ENCODE measurements at places on chromosomes 1 and 21.

GRCh38 chr1:198165927-198166647 is 9.3 kb downstream of the NEK7 start:
- no peak for DNase-seq

GRCh38 chr21:39148975-39149374 is 34.3 kb downstream of the PSMG1 start:
- DNase-seq, result no peak

- no peak for DNase-seq
Measured at GRCh38 chr1:243256590-243256989, 749 bp downstream of the SDCCAG8 start.

GRCh38 chr21:40753756-40754155 is 93.2 kb downstream of the DSCAM start:
- DNase-seq, result no peak

GRCh38 chr1:31587720-31588423 is 11.6 kb downstream of the TINAGL1 start:
- peak; percentile 27 for DNase-seq

DNA sequence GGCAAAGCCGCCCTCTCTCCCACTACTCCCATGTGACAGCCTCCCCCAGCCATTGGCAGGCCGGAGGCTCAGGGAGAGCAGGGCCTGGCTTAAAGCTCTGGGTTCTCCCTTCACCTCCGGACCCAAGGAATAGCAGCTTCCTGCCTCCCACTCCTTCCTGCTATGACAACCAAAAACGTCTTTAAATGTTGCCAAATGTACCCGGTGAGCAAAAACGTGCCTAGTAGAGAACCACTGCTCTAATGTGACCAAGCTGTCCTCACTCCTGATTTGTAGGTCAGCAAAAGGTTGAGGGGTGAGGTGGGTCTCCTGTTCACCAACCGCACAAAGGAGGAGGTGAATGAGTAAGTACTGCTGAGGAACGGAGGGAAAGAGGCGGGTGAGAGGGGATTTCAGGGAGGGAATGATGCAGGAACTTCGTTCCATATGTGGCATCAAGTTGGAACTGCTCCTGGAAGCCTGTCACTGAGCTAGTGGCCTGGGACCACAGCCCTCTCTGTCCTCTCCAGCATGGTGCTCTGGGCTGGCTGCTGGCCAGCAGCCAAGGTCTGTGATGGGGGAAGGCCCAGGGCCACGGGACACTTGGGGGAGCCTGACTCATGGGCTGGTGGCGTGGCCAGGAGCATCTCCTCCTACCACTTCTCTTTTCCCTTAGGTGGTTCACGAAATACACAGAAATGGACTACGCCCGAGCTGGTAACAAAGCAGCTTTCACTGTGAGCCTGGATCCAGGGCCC is 5.7 kb downstream of the MRTO4 start:
- no peak for DNase-seq

DNA sequence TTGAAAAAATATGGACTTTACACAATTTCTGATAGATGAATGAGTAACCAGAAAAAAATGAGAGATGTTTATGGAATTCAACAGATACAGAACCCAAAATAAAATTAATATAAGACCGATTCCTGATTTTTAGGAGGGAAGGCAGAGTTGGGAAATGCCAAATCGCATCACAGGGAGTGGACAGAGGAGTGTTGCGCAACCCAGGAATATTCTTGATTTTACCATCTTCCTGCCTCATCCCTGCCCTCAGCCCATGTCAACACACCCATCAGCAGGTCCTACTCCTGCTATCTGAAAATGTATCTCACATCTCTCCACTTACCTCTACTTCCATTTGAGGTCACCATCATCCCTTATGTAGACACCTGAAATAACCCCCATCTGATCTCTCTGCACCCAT is 221.0 kb downstream of the DSCAM start:
- DNase-seq, result no peak

- no peak for DNase-seq
Measured at GRCh38 chr1:25105836-25106235, 126.5 kb downstream of the SYF2 start.

- no peak for DNase-seq
Measured at GRCh38 chr21:27292783-27293182, 325.9 kb upstream of the ADAMTS5 start.

DNA sequence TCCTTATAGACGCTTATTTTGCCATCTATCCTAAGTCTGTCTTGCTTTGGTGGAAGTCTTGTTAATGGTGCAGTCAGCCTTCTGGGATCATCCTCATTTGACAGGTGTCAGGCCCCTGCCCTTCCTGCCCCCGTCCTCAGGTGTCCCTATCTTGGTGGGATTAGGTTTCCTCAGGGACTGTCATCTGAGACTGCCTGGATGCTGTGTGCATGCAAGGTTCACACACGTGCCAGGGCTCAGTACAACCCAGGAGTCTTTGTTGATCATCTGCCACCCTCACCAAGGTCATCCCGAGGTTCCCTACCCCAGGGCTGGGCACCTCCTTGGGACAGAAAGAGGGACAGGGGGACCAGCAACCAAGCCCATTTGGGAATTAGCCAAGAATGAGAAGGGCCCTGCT is 18.0 kb downstream of the PADI2 start:
- no peak for DNase-seq

DNA sequence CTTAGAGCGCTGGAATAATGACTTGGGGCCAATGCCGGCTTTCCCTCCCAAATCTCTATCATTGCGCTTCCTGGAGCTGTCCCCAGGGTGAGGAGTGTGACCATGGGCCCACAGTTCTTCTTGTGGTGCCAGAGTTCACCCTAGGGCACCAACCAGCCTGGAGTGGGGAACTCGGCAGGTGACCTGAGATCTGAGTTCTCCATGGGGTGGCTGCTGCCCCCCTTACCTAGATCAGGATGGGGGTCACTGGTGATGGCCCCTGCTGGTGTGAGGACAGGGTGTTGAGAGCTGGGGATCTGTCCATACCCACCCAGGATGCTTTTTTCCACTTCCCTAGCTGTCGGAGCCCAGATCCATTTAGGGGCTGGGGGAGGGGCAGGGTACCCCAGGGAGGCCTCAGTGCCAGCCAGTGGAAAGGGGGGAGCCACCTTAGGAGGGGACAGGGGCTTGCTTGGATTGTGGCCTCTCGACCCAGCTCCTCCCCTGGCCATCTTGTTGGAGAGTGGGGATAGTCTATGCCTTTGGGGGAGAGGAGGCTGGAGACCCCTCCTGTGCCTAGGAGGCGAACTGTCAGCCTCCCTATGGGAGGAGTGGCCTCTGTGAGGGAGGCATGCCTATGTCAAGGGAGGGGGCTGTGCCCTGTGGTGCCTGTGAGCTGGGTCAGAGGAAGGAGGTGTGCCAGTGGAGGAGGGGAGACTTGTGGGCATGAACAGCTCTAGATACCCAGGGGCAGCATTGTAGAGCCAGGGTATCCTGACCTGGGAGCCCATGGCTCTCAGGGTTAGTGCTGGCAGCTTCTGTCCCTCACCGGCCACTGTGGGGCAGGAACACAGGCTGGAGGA is 1.7 kb downstream of the FOXO6 start:
- DNase-seq, result no peak

DNA sequence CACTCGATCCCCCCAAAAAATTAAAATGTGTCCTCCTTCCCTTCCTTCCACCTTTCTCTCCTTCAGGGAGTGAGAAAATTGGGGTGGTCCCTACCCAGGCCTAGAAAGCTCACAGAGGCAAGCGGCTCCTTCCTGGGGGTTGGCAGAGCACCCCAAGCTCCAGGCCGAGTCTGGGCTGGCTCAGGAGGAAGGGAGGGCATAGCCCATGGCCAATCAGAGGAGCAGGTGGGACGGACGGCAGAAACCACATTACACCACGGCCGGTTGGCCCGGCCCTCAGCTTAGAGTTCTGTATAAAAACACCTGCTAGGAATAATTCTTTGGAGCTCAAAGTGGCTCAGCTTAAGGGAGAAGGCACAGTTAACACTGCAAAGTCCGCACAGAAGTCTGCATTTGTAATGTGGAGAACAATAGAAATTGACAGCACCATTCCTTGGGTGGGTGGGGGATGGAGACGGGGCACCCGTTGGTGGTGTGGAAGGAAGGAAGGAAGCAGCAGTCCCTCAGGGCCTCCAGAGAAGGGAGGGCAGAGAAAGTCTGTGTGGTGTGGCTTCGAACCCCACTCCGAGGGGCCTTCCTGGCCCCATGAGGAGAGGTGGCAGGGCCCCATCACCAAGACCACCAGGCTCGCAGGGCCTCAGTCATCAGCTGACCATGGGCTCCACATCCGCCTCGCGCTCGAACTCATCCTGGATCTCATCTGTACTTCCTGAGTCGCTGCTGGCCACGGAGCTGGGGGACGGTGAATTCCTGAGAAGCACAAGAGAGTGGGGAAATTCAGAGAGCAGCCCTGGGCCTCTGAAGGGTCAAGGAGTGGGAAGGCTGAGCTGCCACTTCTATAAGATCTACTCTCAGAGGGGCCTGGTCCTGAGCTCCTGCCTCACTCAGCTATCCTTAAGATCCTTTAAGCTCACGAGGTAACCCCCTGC is 5.8 kb upstream of the ALDH4A1 start:
- no peak for DNase-seq

- no peak for DNase-seq
Measured at GRCh38 chr1:217078078-217078690, 355.0 kb upstream of the ESRRG start.

DNA sequence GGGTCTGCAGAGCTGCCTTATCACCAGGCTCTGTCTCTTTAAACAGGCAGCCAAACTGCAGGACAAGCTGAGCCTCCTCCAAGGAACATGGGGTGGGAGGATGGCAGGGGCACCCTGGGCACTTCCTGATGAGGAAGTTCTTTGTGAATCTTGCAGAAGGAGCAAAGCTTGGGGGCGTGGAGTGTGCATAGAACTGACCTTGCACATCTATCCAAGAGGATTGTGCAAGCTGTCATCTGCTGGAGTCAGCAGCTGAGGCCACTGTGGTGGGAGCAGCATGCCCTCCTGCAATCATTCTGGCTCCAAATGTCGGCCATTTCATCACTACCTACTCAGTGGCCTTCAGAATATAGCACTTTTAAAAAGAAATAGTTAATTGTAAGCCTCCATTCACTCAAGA is 182.2 kb downstream of the AJAP1 start:
- DNase-seq, result no peak

- no peak for DNase-seq
Measured at GRCh38 chr1:108854221-108855019, 2.5 kb downstream of the AKNAD1 start.

- no peak for DNase-seq
Measured at GRCh38 chr1:203271018-203271743, 34.1 kb upstream of the BTG2 start.

DNA sequence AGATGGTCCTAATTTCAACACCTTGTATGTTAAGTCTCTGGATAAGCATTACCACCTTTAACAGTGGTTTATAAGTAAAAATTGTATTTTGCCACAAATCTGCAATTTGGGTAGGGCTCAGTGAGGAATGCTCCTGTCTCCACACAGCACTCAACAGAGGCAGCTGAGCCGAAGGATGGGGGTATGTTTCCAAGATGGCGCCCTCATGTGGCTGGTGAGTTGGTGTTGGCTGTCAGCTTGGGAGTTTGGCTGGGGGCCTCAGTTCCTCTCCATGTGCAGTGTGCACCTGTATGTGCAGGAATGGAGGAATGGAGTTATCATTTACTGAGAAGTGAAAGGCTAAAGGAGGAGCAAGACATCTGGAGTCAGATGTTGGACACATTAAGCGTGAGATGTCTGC is 136.8 kb downstream of the GABPA start:
- no peak for DNase-seq

- no peak for DNase-seq
Measured at GRCh38 chr1:9344426-9345200, 51.9 kb downstream of the SPSB1 start.

DNA sequence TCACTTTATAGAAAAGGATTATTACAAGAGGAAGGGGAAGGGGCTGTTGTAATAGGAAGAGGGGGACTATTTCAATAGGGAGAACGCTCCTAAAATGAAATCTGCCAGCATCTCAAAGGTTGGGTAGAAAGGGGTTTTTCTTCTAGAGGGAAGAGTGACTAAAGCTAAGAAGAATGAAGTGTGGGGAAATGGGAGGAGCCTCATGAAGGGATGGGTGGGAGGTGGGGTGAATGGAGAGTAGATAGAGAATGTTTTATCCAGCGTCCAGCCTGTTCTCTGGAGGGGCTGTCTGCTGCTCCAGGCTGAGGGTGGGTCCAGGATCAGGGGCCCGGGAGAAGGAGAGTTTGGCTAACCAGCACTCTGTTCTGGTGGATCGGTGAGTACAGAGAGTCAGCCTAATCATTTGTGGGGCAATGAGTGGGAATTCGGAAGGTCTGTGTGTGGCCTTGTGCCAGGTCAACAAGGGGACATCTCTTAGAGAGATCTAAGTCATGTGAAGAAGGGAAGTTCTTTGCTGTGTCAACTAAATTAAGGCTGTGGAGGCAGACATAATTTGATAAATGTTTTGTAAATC is 25.2 kb downstream of the VN1R5 start:
- DNase-seq, result no peak

GRCh38 chr1:226977643-226978431 is 37.7 kb downstream of the COQ8A start:
- DNase-seq, result no peak

DNA sequence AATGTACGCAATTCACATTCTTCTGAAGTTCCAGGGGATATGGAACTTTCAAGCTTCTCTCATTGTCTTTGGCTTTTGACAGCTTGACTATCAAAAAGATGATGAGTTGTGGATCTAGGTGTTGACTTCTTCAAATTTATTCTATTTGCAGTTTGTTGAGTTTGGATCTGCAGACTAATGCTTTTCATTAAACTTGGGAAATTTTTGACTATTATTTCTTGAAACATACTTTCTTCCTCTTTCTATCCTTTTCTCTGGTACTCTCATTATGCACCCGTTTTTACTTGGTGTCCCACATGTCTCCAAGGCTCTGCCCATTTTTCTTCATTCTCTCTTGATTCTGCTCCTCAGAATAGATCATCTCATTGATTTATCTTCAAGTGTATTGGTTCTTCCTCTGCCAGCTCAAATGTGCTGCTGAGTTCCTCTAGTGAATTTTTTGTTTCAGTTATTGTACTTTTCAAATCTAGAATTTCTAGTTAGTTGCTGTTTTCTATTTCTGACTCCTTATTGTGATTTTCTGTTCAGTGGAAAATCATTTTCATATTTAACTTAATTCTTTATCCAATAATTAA is 49.4 kb downstream of the CYP2J2 start:
- DNase-seq, result no peak

DNA sequence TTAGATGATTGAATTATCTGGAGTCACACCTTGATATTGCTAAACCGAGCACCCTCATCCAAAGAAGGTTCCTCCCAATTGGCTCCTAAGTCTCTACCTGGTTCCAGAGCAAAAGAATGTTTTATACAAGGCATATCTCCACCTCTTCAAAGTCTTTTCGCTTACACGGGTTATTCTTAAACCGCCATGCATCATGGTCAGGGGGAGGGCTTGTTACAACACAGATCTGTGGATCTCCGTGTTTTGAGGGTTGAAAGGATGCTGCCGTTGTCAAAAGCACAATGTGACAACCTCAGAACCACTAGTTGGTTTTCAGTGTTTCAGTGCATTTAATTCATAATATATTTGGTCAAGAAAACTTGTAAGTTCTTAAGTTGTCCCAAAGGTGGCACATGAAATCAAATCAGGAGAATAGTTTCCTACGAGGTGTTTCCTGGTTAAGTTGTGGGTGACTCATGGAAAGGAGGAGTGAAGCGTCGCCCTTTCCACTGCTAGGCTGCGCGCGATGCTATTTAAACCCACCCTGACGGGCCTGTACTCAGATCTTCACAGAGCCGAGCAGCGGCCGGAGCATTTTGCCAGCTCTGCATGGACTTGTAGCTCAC is 1531.6 kb upstream of the TPTE start:
- DNase-seq, result no peak

- DNase-seq, result no peak
Measured at GRCh38 chr1:98323906-98324358, 337.6 kb upstream of the SNX7 start.
